Activated naive CD8-positive, alpha-beta T cell treated with anti-CD3 and anti-CD28 coated beads for 36 hours (primary cell): ENCODE measurements at places on chromosomes 7 and 10. TPM values are rescaled to one million over a fixed set of nuclear protein-coding genes. Genes with fewer than 3 reads are reported as not detected.

- no peak for DNase-seq
These were observed 27.1 kb downstream of the PCGF5 start for GRCh38 chr10:91247360-91248111.

GRCh38 chr7:94129443-94130140, 125.4 kb upstream of the BET1 start:
- no peak for DNase-seq

GRCh38 chr7:107692501-107692900, 31.9 kb downstream of the SLC26A4 start:
- no peak for DNase-seq

DNA sequence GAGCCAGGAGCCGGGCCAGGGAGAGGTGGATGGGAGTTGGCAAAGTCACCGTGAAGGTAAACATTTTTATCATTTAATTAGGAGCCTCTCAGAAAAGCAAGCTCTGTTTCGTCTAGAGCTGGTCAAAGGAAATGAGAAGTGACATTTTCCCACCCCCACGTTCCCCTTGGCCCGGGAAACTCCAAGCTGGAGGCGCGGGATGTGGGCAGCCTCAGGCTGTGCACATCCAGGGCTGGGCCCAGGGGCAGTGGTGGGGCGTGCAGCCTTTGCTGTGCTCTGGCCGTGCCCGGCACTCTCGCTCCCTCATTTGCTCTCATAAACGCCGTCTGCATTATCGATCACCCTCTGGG, 135.6 kb upstream of the RET start:
- no peak for DNase-seq

DNA sequence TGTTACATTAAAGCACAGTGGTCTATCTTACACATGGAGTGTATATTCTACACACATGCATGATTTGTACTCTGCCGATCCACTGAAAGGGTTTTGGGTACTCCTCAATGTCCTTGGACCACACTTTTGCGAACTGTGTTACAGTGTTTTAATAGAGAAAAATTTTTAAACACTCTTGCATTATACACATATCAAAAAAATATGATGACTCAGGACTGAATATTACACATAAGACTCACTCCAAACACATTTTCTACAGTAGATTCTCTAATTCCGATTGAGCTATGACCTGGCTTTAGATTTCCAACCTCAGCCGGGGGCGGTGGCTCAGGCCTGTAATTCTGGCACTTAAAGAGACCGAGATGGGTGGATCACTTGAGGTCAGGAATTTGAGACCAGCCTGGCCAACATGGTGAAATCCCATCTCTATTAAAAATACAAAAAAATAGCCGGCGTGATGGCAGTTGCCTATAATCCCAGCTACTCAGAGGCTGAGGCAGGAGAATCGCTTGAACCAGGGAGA, 222.4 kb downstream of the CACNA2D1 start:
- DNase-seq: no peak

CPXM2 gene
- not detected for total RNA-seq
